Ovary (tissue), 10 donors: ENCODE measurements at places on chromosomes 2 and 18. TPM values are rescaled to one million over a fixed set of nuclear protein-coding genes. Genes with fewer than 3 reads are reported as not detected.

DNA sequence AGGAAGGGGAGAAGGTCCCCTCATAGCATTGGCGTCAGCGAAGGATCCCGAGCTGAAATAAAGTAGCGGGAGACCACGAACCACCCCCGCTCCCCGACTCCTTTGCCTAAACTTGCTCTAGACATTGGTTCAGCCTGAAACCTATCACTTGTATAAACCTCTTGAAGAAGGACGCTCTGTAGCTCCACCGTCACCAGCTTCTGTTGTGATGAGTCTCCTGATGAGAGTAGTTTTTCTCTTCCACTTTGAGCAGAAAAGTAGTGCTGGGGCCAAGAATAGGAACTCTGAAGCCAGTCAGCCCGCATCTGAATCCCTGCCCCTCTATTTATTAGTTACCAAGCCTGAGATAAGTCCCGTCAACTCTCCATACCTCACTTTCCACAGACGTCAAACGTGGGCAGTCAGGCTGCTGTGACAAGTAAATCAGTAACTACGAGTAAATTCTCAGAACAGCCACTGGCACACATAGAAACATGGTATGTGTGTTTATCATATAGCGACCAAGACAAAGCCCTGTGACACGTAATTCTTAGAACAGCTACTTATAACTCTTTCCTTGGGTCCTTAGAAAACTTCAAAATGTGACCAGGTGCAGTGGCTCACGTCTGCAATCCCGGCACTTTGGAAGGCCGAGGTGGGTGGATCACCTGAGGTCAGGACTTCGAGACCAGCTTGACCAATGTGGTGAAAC, 61.7 kb downstream of the CD226 start:
- no peak for DNase-seq

DNA sequence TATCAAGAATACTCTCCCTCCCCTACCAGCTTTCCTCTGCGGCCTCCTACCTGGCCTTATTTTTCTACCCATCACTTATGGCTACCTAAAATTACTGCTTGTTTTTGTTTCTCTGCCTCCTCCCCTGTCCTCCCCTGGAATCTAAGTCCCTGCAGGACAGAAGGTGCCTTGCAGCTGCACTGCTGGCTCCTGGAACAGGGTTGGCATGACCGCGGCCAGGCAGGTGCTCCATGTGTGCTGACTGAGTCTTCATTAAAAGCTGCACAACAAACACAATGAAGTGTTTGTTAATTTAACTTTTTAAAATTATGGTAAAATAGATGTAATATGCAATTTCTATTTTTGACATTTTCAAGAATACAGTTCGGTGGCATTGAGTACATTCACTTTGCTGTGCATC, 171.9 kb upstream of the FHL2 start:
- DNase-seq = no peak

DNA sequence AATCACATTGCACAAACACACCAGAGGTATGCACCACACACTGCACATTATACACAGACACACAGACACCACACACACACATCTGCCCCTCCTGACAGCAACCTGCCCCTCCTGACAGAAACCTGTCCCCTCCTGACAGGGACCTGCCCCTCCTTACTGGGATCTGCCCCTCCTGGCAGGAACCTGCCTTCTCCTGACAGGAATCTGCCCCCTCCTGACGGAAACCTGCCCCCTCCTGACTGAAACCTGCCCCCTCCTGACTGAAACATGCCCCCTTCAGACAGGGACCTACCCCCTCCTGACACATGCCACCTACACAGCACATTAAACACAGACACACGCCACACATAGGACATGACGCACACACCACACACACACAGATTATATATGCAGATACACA, 88.9 kb downstream of the PXDN start:
- peak; percentile 17 for DNase-seq

GRCh38 chr18:42914476-42914875, 201.0 kb downstream of the RIT2 start:
- no peak for DNase-seq

DNA sequence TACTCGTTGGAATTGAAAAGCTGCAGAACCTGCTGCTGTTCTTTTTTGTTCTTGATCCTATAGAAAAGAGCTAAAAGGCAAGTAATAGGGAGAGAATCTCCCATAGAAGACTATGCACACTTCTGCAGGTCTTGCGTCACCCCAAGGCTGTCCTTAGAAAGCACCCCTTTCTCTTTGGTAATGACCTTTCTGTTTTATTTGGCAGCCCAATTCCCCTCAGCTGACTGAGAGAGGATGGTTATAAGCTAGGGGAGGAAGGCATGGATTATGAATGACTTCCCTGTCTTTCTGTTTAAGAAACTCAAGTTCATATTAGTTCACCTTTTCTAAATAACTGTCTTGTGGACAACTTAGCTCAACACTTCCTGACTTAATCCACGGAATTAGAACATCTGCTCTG, 122.9 kb downstream of the TXNL1 start:
- no peak for DNase-seq

DNA sequence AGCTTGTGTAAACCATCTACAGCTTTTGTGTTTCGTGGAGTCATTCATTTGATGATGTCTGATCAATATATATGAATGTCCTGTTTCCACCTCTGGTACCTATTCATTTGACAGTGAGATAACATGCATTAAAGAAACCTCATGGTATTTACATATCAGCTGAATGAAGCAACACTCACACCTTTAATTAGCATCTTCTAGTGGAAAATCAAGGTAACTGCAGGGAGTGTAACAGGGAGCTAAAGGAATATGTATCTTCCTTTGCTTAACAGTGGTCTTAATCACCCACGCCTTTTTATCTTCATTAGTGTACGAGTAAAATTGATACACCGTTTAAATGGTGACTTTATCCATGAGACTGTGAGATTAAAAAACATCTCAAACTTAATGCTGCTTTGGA, 15.6 kb downstream of the SLC39A10 start:
- DNase-seq = no peak

DNA sequence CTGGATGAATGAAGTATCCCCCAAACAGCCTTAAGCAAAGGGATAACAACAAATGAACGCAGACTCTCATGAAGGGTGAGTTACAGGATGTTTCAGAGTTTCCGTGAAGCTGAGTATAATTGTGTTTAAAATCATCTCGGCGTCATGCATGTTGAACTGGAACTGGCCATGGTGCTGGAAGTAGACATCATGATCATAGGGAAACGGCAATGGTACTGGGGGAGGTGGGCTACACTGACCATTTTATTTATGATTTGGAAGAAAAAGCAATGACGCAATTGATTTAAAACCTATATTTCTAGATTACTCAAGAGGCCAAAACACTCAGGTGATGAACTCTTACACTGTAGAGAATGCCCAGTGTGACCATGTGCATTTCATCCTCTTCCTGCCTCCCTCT, 387.9 kb upstream of the MYT1L start:
- no peak for DNase-seq

The ADGRF3 gene
- 0.20 TPM for polyA plus RNA-seq

DNA sequence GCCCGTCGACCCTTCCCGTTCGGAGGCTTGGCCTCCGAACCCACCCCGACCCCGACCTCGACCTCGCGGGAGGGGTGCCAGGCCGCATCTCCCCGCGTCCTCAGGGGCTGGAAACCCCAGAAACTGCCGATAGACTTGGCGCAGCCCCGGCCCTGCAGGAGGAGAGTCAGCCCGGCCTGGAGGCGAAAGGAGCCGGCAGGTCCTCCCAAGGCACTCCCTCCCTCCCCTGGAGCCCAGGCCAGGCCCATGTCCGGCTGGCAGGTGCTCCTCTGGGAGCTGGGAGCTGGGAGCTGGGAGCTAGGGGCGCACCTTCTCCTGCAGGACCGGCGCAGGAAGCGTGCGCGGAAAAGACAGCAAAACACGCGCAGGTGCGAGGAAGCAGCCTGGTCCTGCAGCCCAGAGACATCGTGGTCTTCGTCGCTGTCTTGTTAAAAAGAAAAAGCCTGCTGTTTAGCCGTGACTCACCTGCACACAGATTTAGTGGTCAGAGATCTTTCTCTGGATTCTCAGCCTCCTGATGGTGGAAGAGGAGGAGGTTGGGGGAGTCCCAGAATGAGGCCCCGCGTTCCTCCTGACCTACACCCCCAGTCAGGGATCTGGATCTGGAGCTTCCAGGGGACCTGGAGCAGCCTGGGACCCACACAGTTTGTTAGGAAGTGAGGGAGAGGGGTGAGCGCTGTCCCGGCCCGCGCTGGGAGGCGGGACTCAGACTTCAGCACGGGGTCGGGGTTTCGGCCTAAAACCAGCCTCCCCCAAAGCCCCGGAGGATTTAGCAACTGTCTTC, 660 bp upstream of the MBP start:
- peak; percentile 53 for DNase-seq

The CROCC2 gene
- 0.18 TPM for polyA plus RNA-seq

The NPAS2 gene
- 4.6 TPM for polyA plus RNA-seq

The FEV gene
- not detected for polyA plus RNA-seq

- no peak for DNase-seq
These were observed 34.7 kb downstream of the TTR start for GRCh38 chr18:31626409-31626808.

GRCh38 chr2:37284381-37284780, 40.3 kb downstream of the PRKD3 start:
- no peak for DNase-seq

The HAAO gene
- polyA plus RNA-seq = 6.2 TPM

DNA sequence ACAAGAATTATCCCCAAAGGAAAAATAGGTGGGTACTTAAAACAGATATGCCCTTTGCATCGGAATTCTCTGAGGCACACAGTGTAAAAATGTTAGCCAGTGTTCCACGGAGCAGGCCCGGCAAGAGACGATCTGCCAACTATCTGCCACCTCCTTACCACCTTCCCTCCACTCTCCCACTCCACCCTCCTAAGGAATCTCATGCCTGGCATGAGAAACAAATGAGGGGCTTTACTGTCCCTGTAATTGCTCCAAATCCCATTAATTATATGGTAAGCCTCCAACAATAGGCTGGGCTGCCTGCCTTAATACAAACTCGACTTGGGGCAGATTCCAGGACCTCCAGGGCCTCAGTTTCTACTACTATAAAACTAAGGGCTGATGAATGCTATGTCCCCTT, 102.3 kb downstream of the ZBTB7C start:
- DNase-seq = no peak

The TMEM163 gene
- polyA plus RNA-seq = 1.0 TPM

The VWA3B gene
- 0.82 TPM for polyA plus RNA-seq

- DNase-seq = no peak
These were observed 13.3 kb downstream of the PPP4R3B start for GRCh38 chr2:55604027-55604565.

DNA sequence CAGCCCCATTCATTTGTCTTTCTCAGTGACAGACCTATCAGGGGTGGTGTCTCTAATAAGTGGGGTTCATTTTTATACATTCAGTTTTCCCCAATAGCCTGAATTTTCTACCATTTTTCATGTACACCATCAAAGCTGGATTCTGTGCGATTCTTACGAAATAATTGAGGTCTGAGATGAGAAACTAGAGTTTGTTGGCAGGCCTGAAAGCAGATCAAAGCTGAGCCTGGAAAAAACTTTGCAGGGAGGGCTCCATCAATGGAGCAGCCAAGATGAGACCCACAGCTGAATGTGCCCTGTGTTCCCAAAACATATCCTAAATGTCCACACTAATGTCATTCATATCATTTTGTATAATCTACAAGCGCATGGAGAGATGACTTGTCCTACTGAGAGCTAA, 4.5 kb upstream of the TMEM200C start:
- no peak for DNase-seq

- no peak for DNase-seq
These were observed 752.4 kb upstream of the SLC8A1 start for GRCh38 chr2:41204315-41204714.
